ENCODE measurements at places on chromosomes 3 and 15.

DNA sequence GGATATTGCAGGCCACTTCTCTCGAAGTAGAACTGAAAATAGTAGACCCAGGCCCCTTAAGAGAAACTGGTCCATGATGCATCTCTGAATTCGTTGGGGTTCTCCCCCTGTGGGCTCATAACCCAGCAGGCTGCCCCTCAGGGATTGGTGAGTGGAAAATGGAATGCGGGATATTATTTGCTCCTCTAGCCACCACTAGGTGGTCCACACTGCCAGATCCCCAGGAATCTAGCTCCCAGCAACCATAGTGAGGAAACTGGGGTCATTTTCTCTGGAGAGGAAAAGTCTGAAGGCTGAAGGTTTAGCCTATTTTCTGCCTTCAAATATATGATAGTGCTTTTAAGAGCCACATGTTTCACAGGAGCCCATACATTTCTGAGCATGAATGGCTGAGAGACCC, 6.7 kb downstream of the CX3CR1 start:
- no peak for DNase-seq

- DNase-seq = no peak
These were observed 275.4 kb downstream of the ABHD5 start for GRCh38 chr3:43966126-43966525.

GRCh38 chr15:38021259-38021658, 86.8 kb downstream of the TMCO5A start:
- DNase-seq = no peak

- no peak for DNase-seq
These were observed 9.5 kb upstream of the DPPA4 start for GRCh38 chr3:109346770-109347295.

GRCh38 chr3:46102780-46103130, 75.5 kb upstream of the XCR1 start:
- DNase-seq = no peak

GRCh38 chr3:30711151-30711550, 104.8 kb downstream of the TGFBR2 start:
- DNase-seq = no peak

GRCh38 chr3:194346621-194347020, 4.5 kb downstream of the CPN2 start:
- no peak for DNase-seq

DNA sequence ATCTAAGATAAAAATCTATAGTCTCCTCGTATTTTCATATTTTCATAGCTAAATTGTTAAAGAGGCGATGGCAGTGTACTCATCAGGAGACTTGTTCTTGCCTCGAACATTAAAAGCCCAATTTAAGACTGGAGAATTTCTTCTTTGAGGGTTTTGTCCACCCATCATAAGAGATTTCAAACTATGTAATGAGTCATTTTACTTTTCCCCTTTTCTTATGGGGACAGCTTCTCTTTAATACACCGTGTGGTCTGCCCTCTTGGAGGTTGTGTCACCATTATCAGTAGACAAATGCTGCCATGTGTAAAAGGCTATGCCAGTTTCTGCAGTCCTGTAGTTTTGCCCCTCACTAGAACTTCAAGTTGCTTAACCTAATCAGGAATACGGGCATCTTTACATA, 16.9 kb downstream of the TGFBR2 start:
- no peak for DNase-seq

Measured in stimulated activated CD4-positive, alpha-beta T cell treated with anti-CD3 and anti-CD28 coated beads, Interleukin-2, amount 100 ng/mL, for 4 hours (primary cell).